ENCODE measurements at places on chromosomes 4 and X. TPM values are rescaled to one million over a fixed set of nuclear protein-coding genes. Genes with fewer than 3 reads are reported as not detected.

DNA sequence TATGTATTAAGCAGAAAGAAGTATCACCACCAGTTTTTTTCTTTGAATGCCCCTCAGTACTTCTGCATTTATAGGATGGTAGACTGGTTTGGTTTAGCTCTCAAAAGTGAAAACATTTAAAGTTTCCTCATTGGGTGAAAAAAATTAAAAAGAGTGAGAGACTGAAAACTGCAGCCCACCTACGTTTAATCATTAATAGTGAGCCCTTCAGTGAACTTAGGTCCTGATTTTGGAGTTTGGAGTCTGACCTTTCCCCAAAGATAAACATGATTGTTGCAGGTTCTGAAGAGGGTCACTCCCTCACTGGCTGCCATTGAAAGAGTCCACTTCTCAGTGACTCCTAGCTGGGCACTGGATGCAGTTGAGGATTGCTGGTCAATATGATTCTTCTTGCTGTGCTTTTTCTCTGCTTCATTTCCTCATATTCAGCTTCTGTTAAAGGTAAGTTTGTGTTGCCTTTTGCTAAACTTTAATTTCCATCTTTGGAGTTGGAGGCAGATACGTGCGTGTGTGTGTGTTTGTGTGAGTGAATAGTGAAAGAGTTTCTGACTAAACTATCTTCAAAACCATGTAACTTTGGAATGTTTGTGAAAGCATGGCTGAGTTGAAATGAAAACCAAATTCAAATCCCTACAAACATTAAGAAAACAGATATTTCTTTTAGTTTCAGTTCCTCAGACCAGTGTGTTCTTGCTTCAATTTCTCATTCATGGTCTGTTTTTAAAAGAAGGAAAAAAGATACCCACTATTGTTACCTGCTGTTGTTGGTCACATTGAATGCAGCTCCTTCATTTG is at the start of gene MTTP:
TSS of gene MTTP (plus strand) at position 295 of the 795 bp plus-strand sequence. CDS start at position 381, 86 bp downstream.
- DNase-seq = no peak

GRCh38 chr4:8025668-8026067 is 86.0 kb upstream of the AFAP1 start:
- no peak for DNase-seq

- no peak for DNase-seq
Measured at GRCh38 chr4:14607001-14607400, 395.3 kb upstream of the CPEB2 start.

GRCh38 chr4:188190461-188190860 is 51.2 kb downstream of the TRIML1 start:
- no peak for DNase-seq

GRCh38 chr4:25813448-25814106 is 49.2 kb downstream of the SEL1L3 start:
- DNase-seq = no peak

DNA sequence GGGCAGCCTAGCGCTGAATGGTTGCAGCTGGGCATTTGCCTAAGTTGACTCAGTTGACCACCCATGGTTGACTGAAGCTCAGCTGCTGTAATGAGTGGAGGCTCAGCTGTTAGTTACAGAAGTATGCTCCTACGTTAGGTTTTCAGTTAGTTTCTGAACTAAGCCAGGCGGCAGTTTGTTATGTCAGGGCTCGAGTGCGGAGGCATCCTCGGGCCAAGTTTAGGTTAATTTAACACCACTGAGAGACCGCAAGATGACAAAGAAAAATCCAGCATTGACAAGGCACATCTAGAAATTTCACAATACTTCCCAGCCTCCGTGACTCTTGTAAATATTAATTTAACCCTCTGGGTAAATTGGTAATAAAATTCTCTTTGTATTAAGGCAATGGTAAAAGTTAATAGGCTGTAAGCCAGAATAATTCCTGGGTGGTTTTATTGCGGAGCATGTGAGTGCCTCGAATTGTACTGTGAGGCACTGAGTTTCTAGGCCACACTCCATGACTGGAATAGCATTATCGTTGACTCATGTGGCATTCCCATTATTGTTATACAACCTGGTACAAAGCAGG is 33.1 kb upstream of the CDKN2AIP start:
- no peak for DNase-seq

SMAD1 gene
- total RNA-seq = 29.6 TPM
